ENCODE measurements at places on chromosomes 3 and 15. TPM values are rescaled to one million over a fixed set of nuclear protein-coding genes. Genes with fewer than 3 reads are reported as not detected.

GRCh38 chr15:69478259-69478781 lies 25.7 kb downstream of the RPLP1 start:
- peak; percentile 51 for DNase-seq

DNA sequence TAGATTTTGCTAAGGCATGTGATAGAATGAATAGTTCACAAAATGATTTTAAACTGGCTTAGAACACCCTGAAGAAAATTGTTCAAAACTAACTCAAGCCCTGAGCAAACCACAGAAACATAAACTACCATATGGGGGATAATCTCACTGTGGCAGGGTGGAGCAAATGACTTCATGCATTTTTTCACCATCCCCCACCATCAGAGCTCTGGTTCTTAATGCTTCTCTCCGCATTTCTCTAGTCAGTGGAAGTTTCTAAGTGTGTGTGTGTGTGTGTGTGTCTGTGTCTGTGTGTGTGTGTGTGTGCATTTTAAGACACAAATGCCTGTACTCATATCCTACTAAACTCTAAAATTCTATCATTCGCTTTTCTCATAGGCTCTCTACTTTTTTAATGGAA lies 107.1 kb upstream of the PHLDB2 start:
- no peak for DNase-seq

DNA sequence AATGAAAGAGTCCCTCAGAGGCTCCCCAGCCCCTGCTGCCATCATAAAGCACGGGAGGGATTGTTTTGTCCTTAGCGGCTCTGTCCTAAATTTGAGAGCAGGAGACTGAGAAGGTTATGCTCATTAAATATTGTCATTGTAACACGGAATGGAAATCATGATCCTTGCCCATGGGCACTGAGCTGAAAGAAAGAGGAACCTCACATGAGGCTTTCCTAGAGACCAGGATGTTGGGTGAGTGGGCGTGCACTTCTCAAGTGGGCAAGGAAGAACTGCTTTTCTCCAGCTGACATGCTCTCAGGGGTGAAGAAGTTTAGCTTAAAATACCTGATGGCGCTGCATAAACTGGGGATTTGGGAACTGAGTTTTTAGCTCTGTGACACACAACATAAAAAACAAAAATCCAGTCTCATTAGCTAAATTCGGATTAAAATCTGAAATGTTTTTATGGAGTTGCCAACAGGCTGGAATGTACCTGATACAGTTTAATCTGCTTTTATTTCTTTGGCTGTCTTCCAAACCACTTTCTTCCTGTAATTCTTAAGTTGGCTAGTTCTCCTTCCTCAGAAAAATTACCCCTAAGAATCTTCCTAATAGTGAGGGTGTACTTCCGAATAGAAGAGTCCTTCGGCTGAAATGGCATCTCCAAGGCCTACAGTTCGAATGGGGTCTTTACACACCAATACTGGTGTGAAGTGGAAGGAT lies 31.7 kb downstream of the ADPGK start:
- DNase-seq: no peak

- DNase-seq: no peak
These were observed 769.9 kb upstream of the ROBO1 start for GRCh38 chr3:80537680-80538079.

GRCh38 chr15:80777137-80777536 lies 2.0 kb upstream of the CEMIP start:
- no peak for DNase-seq

DNA sequence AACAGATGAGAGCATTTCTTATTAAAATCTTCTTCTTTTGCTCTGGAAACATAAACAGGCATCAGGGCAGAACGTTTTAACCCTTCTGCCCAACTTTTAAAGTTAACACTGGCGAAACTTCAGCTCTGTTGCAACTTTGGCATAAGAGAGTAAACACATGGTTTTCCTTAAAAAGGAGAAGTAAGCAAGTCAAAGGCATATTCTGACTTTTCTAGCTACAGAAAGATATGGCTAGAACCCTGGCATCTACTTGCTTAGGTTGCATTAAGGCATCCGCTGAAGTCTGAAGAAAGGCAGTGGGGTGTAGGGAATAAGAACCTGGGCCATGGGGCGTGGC lies 13.3 kb upstream of the IL16 start:
- DNase-seq: no peak

GRCh38 chr3:37237252-37237651 lies 62.9 kb upstream of the LRRFIP2 start:
- DNase-seq: no peak

DNA sequence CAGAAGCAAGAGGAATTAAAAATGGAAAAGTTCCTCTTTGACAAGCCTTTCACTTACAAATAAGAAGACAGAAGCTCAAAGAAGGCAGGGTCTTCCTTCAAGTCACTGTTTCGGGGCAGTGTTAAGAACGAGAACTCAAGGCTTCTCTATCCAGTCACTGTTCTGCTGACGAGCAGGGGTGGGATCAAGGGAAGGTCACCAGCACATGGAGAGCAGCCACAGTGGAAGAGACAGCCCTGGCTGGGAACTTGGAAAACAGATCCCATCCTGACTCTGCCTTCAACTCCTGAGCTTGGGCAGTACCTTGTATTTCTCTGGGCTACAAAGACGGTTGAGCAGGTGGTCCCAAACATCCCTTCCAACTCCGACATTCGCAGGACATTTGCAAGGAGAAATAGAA lies 111.5 kb upstream of the LPP start:
- no peak for DNase-seq

DNA sequence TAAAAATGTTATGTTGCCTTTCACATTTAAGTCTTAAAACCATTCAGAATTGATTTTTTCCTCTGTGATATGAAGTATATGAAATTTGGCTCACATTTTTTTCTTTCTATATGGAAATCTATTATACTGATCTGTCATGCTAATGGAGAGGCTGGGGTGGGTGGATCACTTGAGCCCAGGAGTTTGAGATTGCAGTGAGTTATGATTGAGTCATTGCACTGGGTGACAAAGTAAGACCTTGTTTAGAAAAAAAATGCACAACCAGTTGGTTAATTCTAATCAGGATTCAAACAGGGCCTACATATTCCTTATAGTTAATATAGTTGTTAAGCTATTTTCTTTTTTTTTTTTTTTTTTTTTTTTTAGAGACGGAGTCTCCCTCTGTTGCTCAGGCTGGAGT lies 230.5 kb downstream of the MFSD1 start:
- no peak for DNase-seq

GRCh38 chr15:62976301-62976881 lies 66.2 kb upstream of the TPM1 start:
- DNase-seq: no peak

DNA sequence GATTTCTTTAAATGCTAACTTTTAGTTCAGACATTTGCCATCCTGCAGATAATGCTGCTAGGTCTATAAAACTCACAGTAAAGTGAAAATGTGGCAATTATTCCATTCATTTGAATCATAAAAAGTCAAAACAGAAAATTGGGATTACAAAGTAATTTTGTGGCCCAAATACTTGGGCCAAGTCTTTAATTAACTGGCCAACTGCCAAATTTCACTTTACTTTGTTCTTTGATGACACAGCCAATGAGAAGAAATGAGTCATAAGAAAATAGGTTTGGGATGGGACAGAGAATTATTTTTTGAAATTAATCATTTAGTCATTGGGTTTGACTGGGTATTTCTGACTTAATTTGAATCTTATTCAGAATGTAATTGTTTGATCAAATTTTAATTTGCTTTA lies 89.8 kb upstream of the SLC2A2 start:
- no peak for DNase-seq

GRCh38 chr3:119649761-119650160 lies 10.6 kb downstream of the POPDC2 start:
- no peak for DNase-seq

DNA sequence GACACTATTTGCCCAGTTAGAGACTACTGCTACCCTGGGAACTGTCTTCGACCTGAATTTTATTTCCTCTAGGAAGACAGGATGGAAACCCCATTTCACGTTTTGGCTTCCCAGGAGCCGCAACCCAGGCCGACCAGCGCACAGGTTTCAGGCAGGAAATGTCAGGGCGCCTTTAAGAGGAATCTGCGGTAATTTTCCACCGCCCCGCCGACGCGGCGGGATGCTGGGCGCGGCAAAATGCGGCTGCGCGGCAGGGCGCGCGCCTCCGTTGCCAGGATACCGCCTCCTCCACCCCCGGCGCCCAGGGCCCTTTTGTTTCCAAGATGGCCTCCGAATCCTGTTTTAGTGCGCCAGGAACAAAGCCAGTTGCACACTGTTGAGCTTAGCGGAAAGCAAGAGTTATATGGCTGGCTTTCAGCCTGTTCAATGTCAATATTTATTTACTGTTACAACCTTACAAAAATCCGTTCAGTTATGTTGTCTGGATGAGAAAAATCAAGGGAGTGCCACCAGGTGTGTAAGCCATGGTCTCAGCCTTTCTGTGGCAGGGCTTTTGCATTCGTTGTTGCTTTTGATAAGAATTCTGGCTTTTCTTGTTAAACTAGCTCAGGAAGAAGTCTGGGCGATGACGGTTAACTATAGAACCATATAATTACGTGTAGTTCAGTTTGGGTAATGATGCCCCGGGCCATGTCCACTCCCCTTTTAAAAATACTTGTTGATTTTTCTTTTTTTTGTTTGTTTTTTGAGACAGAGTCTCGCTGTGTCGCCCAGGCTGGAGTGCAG lies 79.7 kb upstream of the CHD2 start:
- DNase-seq: peak; percentile 91

DNA sequence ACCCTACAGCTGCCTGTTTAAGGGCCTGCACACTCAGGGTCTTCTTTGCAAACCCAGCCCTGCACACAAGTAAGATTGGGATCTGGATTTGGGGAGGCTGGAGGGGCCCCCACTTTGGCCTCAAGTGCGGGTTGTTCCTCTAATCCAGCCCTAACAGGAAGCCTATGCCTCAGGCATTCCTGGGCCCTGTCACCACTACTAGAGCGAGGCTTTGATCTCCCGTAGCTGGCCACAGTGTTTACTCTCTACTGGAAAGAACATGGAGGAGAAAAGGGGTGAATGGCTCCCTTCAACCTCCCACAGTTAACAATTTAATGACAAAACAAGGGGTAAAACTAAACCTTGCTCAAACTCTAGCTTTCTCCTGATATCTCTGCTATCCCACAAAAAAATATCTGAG lies 48.4 kb downstream of the DZIP1L start:
- no peak for DNase-seq

DNA sequence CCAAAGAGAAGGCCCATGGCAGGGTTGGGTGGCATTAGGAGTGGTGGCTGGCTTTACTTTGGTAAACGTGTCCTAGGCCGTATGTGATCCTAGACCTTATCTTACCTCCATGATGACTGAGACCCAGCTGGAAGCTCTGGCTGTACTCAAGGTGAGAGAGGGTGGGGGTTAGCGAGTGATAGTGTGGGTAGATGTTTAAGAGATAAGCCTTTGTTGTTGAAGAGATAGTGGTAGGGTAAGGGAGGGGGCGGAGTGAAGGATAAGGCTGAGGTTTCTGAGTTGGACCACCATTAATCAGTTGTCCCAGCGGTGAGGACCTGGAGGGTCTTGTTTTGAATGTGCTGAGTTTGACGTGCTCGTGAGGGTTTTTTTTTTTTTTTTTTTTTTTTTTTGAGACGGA lies 61.5 kb upstream of the ULK4 start:
- no peak for DNase-seq

DNA sequence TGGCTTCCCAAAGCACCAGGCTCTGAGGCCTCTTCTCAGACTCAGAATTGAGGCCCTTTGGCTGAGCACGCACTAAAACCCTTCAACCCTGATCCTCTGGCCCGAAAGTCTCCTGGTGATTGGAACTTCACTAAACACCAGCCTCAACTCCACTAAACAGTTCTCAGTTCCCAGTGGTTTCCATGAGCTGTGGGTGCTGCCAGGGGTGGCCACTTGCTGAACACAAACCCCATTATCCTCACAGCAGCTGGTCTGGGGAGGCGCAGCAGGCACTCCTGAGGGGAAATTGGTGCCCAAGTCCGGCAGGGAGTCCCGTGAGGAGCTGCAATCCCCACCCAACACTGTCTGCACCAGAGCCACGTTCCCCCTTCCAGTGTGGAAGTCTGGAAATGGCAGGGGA lies 3.8 kb upstream of the CLK3 start:
- DNase-seq: no peak

DNA sequence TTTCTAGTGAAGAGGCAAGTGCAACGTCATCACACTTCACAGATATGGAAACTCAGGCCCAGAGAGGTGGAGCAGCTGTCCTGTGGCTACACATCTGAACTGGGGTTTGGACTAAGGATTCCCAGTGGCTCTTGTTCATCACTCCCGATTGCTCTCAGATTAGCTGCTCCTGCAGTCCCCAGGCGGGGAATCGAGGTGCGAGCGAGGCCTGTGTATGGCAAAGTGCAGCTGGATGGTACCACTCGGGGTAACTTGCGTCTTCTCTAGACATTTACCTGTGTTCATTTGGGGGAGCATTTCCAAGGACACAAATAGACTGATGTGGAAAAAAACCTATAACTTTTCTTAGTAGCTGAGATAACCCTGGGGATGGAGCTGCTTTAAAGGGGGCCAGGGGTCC lies 45.9 kb upstream of the TRPM1 start:
- no peak for DNase-seq

DNA sequence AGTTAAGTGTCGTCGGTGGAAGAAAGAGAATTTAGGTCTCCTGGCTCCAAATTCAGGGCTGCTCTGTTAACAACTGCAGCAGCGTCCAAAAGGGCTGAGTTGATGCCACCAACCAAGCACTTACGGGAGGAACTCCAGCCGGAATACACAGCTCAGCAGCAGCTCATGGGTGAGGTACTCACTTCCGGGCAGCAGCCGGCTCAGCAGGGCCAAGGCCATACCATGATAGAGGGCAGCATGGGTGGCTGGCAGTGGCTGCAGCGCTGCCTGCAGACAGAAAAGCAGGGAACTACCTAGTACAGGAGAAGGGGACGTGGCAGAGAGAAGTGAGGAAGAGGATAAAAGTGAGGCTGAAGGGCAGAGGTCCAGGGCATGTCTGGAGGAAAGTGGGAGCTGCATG lies 8.0 kb upstream of the LTK start:
- DNase-seq: no peak

DNA sequence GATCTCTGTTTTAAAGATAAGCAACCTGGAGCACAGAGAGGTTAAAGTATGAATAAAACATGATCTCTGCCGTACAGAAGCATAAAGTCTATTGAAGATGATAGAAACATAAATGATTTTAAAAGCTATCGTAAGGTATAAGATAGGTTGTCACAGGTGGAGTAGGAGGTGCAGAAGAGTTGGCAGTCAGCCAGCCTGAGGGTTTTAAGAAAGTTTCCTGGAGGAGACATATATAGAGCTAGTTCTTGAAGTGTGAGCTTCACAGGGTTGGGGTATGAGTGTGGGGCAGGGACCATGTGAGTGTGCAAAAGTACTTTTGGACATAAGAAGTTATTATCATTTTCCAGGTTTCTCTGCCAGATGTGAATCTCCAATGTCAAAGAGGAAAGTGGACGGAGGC lies 3.9 kb upstream of the FGF12 start:
- DNase-seq: no peak

- DNase-seq: no peak
These were observed 34.7 kb upstream of the NOX5 start for GRCh38 chr15:68979816-68980215.

The CNTN6 gene
- 8.1 TPM for total RNA-seq

The SAMD7 gene
- total RNA-seq: not detected

The CYP19A1 gene
- 3.8 TPM for total RNA-seq

The SUSD5 gene
- total RNA-seq: 9.6 TPM

The FBN1 gene
- total RNA-seq: 116 TPM

The ADGRG7 gene
- total RNA-seq: not detected

The AMIGO3 gene
- total RNA-seq: 0.40 TPM

The RLBP1 gene
- not detected for total RNA-seq

The FSD2 gene
- 1.6 TPM for total RNA-seq

The BCL2A1 gene
- total RNA-seq: 4.7 TPM

The LRRIQ4 gene
- total RNA-seq: 0.29 TPM

The RETNLB gene
- not detected for total RNA-seq

Measured in thyroid gland (tissue), 4 donors.